ENCODE measurements at places on chromosomes 4 and X.

- DNase-seq: no peak
These were observed 32.1 kb upstream of the GPR78 start for GRCh38 chr4:8547912-8548730.

DNA sequence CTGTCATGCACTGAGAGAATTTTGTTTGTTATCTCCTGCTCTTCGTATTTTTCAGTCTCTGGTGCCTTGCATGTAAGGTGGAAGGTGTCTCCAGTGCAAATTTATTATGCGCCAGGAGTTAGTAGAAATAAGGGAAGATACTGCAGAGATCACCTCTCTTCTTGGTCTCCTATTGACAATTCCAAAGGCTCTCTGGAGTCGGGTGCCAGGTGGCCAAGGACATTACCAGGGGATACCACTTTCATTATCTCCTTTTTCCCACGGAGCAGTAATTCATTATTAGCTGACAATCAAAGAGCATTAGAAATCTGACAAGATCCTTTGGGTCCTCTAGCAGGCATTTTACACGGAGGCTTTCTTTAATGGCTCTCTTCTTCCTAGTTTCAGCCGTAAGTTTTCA, 26.0 kb downstream of the ADD1 start:
- no peak for DNase-seq

DNA sequence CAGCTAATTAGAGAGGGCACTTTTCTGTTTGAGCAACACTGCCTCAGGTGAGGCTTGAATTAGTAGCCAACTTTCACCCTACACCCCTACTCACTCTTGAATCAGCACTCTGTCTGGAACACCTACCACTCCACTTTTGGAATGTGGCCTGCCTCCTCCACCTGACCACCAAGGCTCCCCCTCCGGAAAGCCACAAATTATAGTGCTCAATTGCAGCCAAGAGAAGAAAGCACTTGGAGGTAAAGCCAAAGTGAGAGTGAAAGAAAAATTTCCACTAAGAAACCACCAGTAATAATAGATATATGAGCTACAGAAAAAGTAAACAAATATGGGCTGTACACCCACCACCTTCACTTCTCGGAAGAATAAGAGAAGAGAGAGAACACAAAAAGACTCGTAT, 41.1 kb downstream of the PPP3CA start:
- DNase-seq: no peak

GRCh38 chrX:22520128-22520828, 247.6 kb downstream of the CBLL2 start:
- DNase-seq: no peak

DNA sequence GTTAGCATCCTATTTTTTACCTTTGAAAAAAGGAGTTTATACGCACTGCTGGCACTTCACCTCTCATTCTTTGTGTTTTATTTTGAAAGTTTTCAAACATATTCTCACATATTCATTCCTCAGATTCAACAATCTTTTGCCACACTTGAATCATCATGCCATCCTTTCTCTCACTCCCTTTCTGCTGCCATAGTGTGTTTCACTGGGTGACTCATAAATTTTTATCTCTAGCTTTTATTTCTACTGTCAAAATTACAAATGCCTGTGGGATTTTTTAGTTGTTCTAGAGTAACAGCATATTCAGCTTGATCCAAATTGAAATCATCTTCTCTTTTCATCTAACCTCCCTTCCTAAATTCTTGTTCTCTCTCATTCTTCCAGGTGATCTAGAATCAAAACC, 28.0 kb downstream of the MFSD8 start:
- DNase-seq: no peak

GRCh38 chrX:38856670-38857265, 55.5 kb downstream of the MID1IP1 start:
- DNase-seq: no peak

DNA sequence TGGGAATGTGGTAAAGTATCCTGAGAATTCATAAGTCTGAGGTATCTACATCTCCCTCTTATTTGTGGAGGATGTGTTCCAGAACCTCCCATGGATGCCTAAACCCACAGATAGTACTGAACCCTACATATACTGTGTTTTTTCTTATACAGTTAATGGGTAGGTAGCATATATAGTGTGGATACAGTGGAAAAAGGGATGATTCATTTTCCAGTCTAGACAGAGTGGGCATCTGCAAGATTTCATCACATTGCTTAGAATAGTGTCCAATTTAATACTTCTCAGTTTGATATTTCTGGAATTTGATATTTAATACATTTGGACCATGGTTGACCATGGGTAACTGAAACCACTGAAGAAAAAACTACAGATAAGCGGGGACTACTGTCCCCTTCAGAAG, 155.0 kb upstream of the ANKRD50 start:
- no peak for DNase-seq

GRCh38 chr4:119261986-119262385, 49.5 kb downstream of the USP53 start:
- DNase-seq: no peak

- DNase-seq: no peak
These were observed 151.9 kb downstream of the AFAP1 start for GRCh38 chr4:7787681-7788141.

- DNase-seq: no peak
These were observed 488.2 kb downstream of the GRID2 start for GRCh38 chr4:92791871-92792440.

- no peak for DNase-seq
These were observed 81.5 kb upstream of the BMP3 start for GRCh38 chr4:80948995-80949394.

DNA sequence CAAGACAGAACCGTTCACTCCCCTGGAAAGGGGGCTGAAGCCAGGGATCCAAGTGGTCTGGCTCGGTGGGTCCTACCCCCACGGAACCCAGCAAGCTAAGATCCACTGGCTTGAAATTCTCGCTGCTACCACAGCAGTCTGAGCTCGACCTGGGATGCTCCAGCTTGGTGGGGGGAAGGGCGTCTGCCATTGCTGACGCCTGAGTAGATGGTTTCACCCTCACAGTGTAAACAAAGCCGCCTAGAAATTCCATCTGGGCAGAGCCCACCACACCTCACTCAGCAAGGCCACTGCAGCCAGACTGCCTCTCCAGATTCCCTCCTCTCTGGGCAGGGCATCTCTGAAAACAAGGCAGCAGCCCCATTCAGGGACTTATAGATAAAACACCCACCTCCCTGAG, 13.4 kb upstream of the PBDC1 start:
- DNase-seq: no peak

- no peak for DNase-seq
These were observed at the start of gene NHS for GRCh38 chrX:17374619-17375366. Gene NHS, plus strand, starts transcription at chrX:17375200. Its CDS starts 558 bp downstream, at chrX:17375758.

All from GF-D8 (cell line).